ENCODE measurements at places on chromosomes 2 and 18.

- DNase-seq: no peak
These were observed 8.4 kb downstream of the FHL2 start for GRCh38 chr2:105390454-105390853.

- DNase-seq: no peak
These were observed 605.5 kb downstream of the EPHA4 start for GRCh38 chr2:220966636-220967035.

DNA sequence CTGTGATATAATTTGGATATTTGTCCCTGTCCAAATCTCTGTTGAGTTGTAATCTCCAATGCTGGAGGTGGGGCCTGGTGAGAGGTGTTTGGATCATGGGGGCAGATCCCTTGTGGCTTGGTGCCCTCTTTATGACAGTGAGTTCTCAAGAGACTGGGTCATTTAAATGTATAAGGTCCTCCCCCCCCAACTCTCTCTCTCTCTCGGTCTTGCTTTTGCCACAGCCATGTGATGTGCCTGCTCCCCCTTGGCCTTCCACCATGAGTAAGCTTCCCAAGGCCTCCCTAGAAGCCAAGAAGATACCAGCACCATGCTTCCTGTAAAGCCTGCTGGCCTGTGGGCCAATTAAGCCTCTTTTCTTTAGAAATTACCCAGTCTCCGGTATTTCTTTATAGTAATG, 58.6 kb downstream of the FN1 start:
- DNase-seq: no peak

GRCh38 chr2:203751685-203752271, 45.3 kb downstream of the CD28 start:
- no peak for DNase-seq

DNA sequence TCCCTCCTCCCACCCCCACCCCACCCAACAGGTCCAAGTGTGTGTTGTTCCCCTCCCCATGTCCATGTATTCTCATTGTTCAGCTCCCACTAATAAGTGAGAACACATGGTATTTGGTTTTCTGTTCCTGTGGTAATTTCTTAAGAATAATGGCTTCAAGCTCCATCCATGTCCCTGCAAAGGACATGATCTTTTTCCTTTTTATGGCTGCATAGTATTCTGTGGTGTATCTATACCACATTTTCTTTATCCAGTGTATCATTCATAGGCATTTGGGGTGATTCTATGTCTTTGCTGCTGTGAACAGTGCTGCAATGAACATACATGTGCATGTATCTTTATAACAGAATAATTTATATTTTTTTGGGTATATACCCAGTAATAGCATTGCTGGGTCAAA, 12.3 kb upstream of the ASAP2 start:
- DNase-seq: no peak
